Stimulated activated CD4-positive, alpha-beta T cell treated with anti-CD3 and anti-CD28 coated beads, Interleukin-12 subunit alpha, Interleukin-12 subunit beta, amount 100 ng/mL, for 24 hours (primary cell): ENCODE measurements at places on chromosomes 6 and 20.

GRCh38 chr6:116200619-116201249 lies 53.1 kb downstream of the TSPYL4 start:
- DNase-seq = no peak

DNA sequence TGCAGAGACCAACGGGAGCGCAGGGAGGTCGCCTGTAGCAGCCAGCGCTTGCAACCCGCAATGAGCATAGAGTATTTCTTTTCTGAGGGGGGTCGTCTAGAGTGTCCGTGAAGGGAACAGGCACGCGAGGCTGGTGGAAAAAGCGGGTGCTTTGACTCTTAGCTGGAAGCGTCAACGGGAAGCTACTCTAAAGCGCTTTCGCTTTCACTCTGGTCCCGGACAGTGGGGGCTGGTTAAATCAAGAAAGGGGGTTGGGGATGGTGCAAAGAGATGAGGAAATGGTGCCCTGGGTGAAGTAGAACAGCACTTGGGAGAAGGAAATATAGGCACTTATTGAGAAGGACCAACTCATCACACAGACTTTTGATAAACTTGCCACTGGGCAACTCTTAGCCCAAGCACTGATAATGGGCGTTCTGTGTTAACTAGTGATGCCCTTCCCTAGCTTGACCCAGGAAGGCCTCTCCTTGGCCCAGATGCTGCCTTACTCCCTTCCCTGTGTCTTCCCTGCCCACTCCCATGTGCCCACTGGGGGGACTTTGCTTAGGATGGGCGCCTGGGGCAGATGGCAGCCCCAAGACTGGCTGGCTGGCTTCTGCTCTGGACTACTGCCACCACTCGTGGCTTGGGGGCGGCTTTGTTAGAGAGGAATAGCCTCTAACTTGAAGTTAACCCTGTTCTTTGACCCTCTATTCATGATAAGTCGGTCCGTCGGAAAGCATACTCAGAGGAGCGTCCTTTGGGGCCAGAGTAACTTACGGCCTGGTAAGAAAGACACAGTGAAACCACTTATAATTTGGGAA lies 585 bp downstream of the PSMB9 start:
- peak; percentile 48 for DNase-seq

- DNase-seq = no peak
Observed at GRCh38 chr6:30782425-30783014, 38.2 kb upstream of the IER3 start.

GRCh38 chr6:93447874-93448273 lies 28.5 kb upstream of the EPHA7 start:
- DNase-seq = no peak

DNA sequence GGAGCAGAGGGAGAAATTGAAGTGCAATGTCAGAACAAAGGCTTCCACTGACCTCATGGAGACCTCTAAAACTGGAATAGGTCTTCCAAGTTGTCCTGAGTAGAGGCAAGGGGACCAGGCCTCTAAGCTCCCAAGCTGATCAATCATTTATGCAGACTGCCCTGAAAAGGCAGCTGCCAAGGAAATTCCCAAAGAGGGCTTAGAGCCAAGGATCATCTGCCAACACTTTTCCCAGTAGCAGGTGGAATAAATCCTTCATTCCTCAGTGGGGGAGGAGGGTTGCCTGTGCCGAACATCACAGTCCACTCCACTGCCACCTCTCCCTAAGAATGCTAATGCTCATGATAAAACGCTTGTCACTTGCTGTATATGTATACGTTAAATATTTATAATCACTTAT lies 29.3 kb upstream of the RALY start:
- DNase-seq = no peak

GRCh38 chr20:49303065-49303552 lies 25.3 kb upstream of the ZNFX1 start:
- DNase-seq = no peak

DNA sequence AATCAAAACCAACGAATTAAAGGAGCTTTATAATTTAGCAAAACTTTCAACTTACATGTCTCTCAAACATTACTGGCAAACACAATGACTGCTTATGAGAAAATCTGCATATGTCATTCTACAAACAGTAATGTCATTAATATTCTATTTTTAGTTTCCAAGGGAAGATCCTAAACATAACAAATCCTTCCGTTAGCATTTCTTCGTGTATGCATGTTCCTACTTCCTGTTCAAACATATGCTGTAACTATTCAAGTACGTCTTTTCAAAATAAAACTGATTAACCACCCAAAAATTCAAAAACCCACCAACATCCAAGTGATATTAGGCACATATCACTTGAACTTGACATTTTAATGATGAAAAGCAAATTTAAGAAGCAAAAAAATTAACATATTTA lies 131.3 kb downstream of the HACE1 start:
- no peak for DNase-seq

DNA sequence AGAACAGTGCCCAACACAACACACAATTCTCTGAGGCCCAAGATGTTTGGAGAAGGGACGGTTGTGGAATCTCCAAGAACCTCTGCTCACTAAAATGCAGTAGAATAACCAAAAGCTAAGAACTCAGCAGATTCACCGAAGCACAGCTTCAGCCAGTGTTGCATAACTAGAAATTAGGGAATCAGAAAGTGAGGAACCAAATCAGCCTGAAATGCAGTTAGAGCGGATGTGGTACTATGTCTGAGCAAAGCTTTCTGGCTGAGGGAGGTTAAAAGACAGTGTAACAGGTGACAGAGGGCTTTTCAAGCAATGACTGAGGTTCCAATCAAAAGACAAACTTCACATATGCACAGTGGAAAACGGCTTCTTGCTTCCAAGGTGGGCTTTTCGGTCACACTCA lies 197.9 kb upstream of the KCNK16 start:
- DNase-seq = no peak

GRCh38 chr20:24840121-24840713 lies 108.9 kb upstream of the CST7 start:
- no peak for DNase-seq

DNA sequence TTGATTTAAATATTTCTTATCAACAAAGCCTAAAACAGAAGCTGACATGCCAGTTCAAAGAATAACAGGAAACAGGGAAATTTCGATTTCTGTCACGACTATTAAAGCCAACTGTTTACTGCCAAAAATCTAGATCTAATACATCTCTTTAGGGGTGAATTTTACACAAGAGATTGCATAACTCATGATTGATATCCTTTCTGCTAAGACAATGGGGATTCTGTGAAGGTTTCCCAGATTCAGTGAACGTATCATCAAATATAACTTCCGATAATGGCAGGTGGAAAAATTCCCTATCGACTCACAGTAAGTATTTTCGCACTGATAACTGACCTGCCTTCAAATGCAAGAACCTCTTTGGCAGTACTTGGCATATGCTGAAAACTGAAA lies 42.9 kb downstream of the NHSL1 start:
- DNase-seq = no peak

GRCh38 chr20:54477191-54477955 lies 2.0 kb downstream of the DOK5 start:
- DNase-seq = no peak

DNA sequence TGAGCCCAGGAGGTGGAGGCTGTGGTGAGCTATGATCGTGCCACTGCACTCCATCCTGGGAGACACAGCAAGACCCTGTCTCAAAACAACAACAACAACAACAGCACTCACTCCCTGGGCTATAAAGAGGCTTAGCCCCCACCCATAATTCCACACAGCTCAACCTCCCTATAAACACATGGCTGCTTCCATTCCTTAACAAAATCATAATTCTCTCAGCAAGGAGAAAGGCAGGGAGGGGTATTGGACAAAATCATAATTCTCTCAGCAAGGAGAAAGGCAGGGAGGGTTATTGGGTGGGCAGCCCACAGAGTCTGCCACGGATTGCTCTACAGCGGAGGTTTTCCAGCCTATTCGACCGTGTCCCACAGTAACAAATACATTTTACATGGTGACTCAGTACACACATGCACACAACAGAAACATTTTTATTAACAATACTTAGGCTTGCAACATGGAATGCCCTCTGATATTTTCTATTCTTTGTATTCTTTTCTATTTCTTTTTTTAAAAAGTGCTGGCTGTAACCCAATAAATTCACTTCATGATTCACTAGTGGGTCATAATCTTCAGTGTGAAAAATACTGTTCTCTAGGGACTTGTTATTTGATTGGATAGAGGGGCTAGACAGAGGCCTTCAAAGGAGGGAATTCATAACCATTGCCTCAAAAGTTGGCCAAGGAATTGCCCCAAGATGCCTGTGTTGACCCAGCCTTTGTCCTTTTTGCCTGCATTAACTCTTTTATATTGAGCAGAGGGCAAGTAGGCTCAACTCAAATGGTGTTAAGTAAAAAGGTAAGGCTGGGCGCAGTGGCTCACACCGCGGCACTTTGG lies 50.6 kb upstream of the ZMYND8 start:
- no peak for DNase-seq

DNA sequence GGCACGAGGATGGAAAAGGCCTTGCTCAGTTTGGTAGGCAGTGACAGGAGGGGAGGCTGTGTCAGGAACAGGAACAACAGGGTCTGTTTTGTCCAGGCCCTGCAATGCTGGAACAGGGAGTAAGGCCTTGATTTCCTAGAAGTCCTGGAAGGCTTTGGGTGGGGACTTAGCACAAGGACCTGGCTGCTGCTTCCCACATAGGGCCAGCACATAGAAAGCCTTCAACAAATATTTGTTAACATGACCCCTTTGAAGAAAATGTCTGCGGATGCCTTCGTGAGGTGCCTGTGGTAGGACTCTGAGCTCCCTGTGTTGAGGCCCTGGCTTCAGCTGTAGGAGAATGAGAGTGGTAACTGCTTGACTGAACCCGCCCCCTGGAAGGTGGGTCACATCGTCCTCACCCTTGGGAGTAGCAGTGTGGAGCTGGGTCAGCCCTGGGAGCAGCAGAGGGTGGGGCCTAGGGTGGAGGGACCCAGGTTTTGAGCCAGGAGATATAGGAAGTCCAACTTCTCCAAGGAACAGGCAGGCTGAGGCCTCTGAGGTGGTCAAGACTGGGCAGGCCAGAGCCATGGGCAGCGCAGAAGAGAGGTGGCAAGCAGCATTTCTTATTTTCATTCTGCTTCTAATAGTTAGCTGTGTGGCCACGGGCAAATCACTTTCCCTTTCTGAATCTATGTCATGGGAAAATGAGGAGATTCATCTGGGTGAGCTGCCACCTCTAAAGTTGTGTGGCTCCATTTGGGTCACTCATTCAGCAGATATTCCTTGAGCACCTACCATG lies 50.0 kb downstream of the CNBD2 start:
- DNase-seq = no peak

- no peak for DNase-seq
Observed at GRCh38 chr20:39089029-39089428, 126.9 kb downstream of the DHX35 start.

GRCh38 chr6:168127384-168127868 lies 48.4 kb upstream of the FRMD1 start:
- no peak for DNase-seq

- DNase-seq = no peak
Observed at GRCh38 chr20:46995561-46996142, 101.0 kb downstream of the EYA2 start.

DNA sequence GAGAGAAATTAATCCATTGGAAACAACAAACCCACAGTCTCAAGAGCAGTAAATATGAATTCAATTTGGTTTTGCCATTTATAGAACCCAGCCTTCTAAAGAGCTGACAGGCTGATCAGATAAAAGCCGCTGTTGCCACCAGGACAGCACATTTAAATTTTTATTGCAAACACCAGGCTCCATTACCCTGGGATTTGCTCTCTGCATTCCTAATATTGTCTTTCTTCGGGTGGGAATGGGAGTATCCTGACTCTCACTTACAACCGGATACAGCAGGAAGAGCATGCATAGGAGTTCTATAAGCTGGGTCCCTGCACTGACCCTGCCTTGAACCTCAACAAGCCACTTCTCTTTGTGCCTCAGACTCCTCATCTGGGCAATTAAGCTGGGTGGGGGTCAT lies 142.9 kb downstream of the LRFN2 start:
- no peak for DNase-seq

DNA sequence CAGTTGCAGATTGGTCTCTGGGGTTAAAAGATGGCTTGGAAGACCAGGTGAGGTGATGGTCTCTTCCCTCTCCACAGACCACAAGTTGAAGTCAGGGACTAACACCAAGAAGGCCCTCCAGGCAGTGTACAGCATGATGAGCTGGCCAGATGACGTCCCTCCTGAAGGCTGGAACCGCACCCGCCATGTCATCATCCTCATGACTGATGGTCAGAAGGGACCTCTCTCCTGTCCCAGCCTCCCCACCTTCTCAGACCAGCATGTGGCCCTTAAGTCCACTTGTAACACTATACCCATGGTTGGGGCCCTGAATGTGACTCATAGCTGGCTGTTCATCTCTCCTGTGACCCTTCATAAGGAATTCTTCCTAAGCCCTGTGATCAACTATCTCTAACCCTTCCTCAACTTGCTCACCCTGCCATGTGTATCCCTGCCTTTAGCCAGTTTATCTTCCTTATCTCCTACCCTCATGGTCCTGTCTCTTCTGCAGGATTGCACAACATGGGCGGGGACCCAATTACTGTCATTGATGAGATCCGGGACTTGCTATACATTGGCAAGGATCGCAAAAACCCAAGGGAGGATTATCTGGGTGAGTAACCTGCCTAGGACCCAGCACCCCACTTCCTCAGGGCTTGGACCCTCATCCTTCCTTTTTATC lies 3.0 kb downstream of the CFB start:
- no peak for DNase-seq

DNA sequence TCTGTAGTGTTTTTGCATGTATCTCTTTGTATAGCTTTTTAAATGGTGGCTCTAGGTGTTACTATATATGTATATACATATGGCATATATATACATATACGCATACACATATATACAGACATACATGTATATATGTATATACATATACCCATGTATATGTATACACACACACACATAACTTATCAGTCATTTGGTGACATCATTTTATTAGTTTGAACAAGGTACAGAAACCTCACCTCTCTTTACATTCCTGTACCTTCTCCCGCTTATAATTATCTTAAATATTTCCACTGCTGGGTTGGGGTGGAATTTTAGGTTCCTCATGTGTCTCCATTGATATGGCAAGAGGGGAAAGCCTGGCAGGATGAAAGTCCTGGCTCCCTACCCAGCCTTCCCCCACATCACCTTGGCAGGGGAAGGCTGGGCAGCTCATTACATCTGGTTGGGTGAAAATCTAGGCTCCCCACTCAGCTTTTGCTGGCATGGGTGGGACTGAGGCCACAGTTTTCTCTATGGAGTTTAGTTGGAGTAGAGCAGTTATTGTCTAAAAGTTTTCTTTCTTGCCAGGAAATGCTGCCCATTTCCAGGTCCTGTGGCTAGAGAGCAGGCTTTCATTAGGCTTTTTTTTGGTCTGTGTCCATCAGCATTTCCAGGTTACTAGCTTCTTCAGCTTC lies 7.6 kb downstream of the GLO1 start:
- no peak for DNase-seq
